AML-193 (cell line): ENCODE measurements at places on chromosomes 12 and 14.

- DNase-seq = peak; percentile 87
These were observed 87.4 kb upstream of the SLC38A2 start for GRCh38 chr12:46459861-46460545.

DNA sequence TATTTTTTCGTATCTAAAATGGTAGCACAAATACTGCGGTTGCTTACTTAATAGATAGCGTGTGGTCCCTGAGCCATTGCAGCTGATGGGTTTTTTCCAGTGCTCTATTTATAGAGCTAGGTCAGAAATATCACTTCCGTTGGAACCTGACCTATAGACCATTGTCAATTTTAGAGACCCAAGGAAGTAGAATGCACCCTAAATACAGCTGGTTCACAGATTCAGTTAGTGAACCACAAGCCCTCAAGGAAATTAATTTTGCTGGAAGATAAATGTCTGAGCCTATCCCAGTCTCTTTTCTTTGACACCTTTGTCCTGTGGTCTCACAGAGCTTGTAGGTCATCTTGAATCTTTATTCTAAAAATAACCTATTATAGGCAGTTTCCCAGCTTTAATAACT, 391.0 kb downstream of the ZFP36L1 start:
- DNase-seq = no peak

- DNase-seq = no peak
These were observed 83.9 kb downstream of the FUT8 start for GRCh38 chr14:65496178-65496993.

GRCh38 chr12:107478881-107479280, 206.7 kb upstream of the PWP1 start:
- no peak for DNase-seq

DNA sequence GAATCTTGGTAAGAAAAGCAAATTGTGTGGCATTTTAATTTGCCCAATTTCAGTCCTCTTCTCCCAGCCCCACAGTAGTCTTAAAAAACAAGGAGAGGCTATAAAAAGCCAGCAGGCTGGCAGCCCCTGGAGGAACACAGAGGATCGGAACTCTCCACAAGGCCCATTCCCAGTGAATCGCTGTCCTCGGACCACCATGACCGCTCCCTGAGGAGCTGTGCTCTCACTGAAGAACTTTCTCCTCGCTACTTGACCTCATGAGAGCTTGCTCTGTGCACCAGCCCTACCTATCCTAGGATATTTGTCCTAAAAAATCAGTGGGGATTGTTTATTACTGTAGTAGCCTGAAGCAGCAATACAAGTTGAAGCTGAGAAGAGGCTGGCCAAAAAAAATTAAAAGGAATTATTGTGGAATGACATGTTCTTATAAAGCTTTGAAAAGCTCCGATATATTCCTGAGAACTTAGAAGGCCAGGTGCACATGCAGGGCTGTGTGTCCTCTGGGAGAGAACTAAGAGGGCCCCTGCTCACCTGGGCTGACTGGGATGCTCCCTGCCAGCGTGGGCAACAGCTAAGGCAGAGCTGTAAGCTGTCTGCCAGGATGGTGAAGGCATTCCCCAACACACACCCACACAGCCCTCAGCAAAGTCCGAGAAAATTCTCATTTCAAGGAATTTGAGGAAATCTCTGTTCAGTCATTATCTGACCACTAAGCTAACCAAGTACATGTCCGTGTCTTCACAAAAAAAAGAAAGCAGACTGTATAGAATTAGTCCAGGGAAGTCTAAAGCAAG, 148.8 kb upstream of the SFSWAP start:
- DNase-seq = no peak

GRCh38 chr12:127455347-127456265, 811.4 kb upstream of the TMEM132C start:
- no peak for DNase-seq

DNA sequence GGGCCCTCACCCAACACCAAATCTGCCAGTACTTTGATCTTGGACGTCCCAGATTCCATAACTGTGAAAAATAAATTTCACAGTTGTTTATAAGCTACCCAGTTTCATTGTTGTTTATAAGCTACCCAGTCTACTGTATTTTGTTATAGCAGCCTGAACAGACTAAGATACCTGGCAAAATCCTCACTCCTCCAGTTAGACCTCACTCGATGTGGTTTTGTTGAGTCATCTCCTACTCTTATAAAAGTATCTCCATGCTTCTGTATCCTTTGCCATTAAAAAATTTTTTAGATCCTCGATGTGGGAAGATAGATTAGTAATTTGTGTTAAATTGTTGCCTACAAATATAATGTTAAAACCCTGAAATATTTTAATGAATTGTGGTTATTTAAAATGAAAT, 16.0 kb downstream of the TXNDC16 start:
- no peak for DNase-seq

DNA sequence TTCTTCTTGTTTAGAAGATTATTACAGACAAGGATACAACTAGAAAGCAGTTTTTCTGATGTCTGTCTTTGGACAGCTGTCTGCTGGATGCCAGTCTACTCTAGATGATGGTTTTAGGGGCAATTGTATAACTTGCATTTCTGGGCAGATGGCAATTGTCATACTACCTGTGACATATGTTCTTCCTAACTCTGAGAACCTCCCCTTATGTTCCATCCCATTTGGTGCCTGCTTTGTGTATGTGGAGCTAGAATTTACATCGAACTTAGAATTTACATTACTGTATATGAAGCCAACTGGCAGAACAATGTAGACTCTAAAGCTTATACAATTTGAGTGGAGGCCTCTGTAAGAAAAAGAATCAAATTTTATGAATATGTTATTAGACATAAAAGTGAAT, 430.2 kb upstream of the SEL1L start:
- DNase-seq = no peak

DNA sequence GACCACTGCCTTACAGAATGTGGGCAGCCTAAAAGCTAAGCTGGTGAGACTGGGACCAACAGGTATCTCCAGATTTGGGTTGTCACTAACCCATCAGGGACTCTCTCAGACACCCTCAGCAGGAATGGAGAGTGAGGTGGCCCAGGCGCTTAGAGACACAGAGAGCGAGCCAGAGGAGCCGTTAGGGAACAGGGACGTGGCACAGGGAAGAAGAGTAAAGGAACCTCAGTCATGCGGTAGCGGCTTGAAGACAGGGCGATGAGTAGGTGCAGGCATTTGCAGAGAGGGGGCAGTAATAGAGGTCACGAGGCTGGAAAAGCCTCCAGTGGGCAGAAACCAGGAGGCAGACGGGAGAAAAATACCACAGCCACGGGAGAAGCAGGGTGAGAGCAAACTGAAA, 158.0 kb upstream of the CCND2 start:
- no peak for DNase-seq

GRCh38 chr12:87259391-87259790, 769.8 kb downstream of the C12orf50 start:
- DNase-seq = no peak

DNA sequence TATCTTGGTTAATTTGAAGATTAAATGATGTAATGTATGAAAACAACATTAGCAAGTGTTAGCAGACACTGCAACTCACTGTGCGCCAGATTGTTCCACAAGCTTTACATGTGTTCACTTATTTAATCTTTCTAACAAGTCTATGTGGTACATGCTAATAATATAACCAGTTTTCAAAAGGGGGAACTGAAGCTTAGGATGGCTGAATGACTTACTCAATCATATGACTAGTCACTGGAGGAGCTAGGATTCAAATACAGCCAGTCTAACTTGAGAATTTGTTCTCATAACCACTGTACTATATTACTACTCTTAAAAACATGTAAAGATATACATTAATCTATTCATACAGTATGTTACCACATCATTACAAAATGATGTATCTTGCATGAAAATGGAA, 60.5 kb upstream of the LRIG3 start:
- DNase-seq = no peak

DNA sequence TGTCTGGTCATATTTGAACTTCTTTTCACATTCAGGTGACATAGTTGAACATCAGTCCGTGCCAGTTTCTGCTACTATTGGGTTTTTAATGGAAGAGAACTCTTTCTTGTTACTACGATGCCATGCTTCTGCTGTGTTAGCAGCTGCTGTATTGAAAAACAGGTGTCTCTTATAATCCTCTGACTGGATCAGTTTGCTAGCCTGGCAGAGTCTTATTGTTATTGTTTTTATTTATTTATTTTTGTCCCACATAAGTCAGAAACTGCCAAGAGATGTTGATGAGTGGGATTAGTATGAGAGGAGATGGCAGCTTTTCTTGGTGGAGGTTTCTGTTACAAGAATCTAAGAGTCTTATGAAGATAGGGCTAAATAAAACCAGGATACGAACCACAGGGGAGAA, 14.6 kb downstream of the ETV6 start:
- DNase-seq = no peak

- no peak for DNase-seq
These were observed 621.0 kb downstream of the BCL11B start for GRCh38 chr14:98651037-98651436.

DNA sequence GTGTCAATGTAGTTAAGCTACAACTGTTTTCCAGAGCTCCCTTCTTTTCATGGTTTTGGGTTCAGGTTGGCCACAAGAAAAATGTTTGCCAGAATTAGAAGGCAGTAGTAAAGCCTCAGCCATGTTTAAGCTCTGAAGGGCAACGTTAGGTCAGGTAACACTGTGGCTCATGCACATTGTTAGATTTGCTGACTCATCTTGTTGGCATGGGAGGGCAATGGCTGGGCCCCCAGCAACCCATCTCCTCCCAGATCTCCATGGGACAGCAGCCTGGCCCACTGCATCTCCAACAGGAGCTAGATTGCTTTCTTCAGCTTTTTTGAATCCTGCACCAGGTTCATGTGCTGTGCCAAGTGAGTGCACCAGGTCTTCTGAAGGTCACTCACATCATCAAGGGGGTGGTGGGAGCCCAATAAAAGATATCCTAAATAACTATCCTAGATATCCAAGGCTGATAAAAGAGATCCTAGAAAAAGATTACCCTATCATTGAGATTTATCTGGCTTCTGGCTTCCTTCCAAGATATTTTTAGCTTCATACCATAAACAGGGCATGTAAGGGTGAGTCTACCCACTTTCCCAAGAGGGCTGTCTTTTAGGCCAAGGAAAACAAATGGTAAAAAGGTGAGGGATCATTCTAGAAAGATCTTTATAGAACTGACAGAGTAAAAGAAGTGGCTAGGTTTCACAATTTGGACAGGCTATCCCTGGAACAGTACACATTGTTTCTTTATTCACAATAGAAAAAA, 28.9 kb downstream of the PTGER2 start:
- DNase-seq = no peak

DNA sequence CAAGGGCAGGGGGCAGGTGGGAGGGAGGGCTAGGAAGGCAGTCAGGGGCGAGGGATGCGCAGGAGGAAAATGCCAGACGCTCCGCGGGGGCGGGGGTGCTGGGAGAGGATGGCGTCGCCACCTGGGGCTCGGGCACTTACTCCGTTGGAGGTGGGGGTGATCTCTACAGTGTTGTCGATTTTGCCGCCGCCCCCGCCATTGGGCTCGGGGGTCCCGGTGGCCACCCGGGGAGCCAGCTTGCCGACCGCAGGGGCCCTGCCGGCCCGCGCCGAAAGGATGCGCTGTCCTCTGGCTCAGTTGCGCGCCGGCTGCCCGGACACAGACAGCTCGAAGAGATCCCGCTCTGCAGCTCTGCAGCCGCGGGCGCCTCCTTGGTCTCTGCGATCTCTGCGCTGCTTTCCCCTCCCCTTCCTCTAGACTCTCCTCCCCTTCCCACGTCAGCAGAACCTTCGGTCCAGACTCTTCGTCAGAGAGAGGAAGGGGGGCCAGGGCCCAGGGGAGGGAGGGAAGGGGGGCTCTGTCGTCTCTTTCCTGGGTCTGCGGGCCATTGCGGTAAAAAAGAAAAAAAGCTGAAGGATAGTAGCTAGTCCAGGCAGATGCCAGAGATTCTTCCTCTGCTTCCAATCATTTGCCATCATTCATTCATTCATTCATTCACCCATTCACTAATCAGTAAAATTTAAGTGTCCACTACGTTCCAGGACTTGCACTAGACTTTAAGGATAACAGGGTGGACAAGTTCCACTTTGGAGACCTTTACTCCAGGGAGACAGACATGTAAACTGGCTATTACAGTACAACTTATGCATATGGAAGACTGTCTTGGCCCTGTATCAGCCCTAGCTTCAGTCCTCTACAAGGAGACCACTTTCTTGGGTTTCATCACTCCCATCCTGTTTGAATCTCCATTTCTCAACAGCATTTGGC, at the start of gene SLC22A17:
Gene SLC22A17 (minus strand): TSS at position 382 of the 927 bp plus-strand sequence.
- no peak for DNase-seq

GRCh38 chr12:24366514-24366913, 417.0 kb upstream of the SOX5 start:
- DNase-seq = no peak

DNA sequence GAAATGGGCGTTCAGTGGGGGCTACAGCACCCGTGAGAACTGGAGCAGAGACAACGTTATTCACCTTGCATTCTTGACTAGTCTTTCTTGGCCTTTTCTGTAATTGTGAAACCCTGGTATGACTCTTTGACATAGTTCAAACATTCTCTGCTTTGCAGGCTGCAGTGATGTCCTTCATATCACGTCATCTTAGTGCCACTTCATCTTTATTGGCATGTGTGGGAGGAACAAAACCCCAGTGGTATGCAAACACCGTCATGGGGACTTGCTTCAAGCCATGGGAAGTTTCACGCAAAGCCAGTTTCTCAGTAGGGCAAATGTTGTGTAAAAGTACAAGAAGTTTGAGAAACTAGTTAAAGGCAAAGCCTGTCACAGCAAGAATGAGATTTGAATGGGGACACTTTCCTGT, 20.2 kb upstream of the DUSP16 start:
- DNase-seq = no peak

DNA sequence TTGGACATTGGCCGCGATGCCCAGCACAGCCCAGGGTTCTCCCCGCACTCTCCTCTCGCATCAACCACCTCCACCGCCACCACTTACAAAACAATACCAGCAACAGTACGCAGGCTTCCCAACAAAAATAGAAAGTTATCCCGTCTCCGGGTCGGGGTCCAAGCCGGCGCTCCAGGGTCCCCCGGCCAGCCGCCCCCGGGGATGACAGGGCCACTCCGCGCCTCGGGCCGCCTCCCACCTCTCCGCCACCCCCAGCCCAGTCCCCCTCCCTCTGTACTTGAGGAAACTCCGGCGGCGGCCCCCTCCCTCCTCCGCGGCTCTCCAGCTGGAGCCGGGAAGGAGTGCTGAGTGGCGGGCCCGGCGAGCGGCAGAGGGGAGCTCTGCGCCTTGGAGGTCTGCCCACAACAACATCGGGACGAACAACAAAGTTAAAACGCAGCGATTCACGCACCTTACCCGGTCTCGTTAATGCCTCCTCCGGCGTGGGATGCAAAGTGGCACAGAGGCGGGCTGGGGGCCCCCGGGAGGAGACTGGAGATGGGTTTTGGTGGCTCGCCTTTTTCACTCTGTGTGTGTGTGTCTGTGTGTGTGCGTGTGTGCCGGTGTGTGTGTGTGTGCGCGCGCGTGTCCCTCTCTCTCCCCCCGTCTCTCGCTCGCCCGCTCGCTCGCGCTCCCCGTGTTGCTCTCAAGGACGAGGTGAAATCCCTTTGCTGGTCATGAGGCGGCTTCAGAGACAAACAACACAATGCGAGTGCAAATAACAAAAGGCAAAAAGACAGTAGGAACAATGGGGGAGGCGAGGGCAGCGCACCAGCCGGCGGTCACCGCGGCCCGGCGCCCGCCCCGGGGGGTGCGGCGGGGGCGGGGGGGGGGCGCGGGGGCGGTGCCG, 386.8 kb downstream of the BCAT1 start:
- DNase-seq = no peak

- no peak for DNase-seq
These were observed 182.7 kb upstream of the TMPO start for GRCh38 chr12:98332642-98333041.
